ENCODE measurements at places on chromosomes 6 and 20. TPM values are rescaled to one million over a fixed set of nuclear protein-coding genes. Genes with fewer than 3 reads are reported as not detected.

GGTLC1 gene
- total RNA-seq = not detected

TFAP2D gene
- total RNA-seq = not detected

MUC21 gene
- not detected for total RNA-seq

CLVS2 gene
- 2.5 TPM for total RNA-seq

SLC26A8 gene
- not detected for total RNA-seq

MACROD2 gene
- 0.67 TPM for total RNA-seq

LAMP5 gene
- total RNA-seq = not detected

SESN1 gene
- total RNA-seq = 103 TPM

ADTRP gene
- not detected for total RNA-seq

PI16 gene
- total RNA-seq = 3.8 TPM

GSTA2 gene
- total RNA-seq = not detected

RBM24 gene
- total RNA-seq = 215 TPM

PTCHD4 gene
- total RNA-seq = 0.19 TPM

GPSM3 gene
- 4.0 TPM for total RNA-seq

BPI gene
- not detected for total RNA-seq

CTCFL gene
- not detected for total RNA-seq

NR2E1 gene
- not detected for total RNA-seq

ABHD12 gene
- 7.9 TPM for total RNA-seq

ASIP gene
- not detected for total RNA-seq

LY6G6F gene
- not detected for total RNA-seq

LTB gene
- total RNA-seq = 0.79 TPM

GPR63 gene
- 0.05 TPM for total RNA-seq

ADISSP gene
- 11.9 TPM for total RNA-seq

PSMG4 gene
- total RNA-seq = 23.5 TPM

Data from psoas muscle (tissue), 8 donors.